ENCODE measurements at places on chromosomes 3 and 15.

DNA sequence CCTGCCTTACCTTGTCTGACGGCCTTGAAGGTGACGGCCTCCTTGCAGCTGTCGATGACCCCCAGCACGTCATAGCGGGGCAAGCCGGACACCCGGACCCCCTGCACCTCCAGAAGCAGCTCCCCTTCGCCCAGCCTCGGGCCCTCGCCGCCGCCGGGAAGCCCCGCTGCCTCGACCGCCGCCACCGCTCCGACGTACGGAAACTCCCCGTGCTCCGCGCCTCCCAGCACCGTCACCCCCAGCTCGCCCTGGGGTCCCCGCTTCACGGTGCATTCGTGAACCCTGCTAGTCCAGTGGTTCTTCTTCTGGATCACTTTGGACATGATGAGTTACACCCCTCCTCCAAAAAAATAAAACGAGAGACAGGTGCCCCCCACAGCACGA is 740 bp downstream of the MAGI1 start:
- no peak for DNase-seq

- DNase-seq: no peak
Measured at GRCh38 chr15:73993211-73993994, 1.1 kb upstream of the PML start.

GRCh38 chr3:154060238-154061000 is 60.8 kb upstream of the ARHGEF26 start:
- DNase-seq: no peak

DNA sequence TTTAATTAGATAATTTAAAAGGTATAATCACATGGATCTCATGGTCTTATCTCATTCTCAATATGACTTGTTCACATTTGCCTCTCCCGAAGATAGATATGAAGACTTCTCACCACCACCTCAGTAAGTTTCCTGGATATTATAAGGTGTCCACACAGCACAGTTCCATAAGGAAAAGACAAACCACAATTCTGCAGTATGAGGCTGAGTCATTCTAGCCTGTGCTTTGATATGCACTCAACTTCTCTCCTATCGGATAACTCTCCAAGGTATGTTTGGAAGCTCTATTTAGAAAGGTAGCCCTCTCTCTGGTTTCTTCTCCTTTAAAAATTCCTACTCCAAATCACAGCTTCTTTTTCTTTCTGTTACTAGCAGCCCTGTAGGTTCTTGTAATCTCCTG is 612.8 kb downstream of the ZPLD1 start:
- no peak for DNase-seq

- DNase-seq: no peak
Measured at GRCh38 chr3:194083637-194084224, 52.2 kb upstream of the HES1 start.

DNA sequence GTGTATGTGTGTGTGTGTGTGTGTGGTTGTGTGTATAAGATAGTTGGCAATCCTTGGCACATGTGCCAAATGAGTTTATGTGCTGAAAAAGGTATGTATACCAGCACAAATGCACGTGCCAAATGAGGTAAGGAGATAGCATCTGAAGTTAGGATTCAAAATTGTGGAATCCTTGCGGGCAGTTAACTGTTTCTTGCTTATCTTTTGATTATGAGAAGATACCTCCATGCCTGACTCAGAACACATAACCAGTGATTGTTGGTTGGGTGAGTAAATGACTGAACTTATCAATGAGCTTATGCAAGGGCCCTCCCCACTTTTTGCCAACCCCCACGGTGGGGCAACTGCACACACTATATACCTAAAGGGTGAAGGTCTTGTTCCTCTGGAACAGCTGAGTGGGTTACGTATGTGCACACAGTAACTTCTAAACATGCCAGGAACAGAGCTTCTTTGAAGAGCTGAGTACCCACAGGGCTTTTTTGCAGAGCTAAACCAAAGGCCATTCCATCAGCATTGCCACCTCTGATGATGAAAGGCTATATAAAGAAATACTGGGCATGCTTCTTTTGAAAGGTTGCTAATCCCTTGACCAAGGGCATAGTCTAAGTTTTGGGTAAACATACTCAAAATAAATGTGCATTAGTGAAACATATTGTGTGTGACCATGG is 60.1 kb downstream of the MEIS2 start:
- no peak for DNase-seq

DNA sequence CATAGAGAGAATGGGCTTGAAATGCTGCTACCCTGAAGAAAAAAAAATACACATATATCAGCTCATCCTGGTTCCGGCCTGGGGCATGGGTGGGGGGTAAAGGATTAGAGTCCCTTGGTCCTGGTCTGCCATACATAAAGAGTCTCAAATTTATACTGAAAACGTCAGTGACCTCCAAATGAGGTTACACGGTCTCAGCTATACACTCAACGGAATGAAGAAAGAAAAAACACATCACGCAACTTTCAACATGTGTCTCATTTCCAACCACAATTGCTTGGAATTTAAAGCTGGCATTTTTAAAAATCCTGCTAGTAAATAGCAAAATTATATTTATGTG is 612.8 kb downstream of the MCTP2 start:
- DNase-seq: no peak

GRCh38 chr3:58463181-58463941 is 28.5 kb upstream of the KCTD6 start:
- DNase-seq: no peak

- no peak for DNase-seq
Measured at GRCh38 chr15:49361370-49361769, 61.7 kb upstream of the FGF7 start.

- DNase-seq: no peak
Measured at GRCh38 chr3:182276512-182276911, 516.8 kb upstream of the ATP11B start.

DNA sequence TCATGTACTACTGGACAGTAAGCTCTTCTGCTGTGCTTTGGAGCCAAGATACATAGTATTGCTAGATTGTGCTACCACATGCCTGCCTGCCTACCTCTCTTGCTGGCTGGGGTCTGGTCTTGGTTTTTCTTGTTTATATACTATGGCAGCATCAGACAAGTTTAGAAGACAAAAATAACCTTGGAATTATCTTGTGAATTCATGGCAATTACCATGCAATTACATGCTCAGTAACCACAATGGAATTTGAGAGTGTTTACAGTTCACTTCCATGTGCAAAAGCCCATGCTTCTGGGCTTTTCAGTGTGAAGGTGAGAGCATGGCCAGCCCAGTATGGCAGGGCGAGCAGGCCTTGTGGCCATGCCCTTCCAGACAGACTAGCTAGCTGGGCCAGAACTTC is 48.0 kb upstream of the C15orf61 start:
- DNase-seq: no peak

DNA sequence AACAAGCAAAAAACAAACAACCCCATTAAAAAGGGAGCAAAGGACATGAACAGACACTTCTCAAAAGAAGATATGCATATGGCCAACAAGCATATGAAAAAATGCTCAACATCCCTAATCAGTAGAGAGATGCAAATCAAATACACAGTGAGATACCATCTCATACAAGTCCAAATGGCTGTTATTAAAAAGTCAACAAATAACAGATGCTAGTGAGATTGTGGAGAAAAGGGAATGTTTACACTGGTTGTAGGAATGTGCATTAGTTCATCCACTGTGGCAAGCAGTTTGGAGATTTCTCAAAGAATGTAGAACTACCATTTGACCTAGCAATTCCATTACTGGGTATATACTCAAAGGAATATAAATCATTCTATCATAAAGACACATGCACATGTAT is 44.5 kb downstream of the RIOX2 start:
- no peak for DNase-seq

DNA sequence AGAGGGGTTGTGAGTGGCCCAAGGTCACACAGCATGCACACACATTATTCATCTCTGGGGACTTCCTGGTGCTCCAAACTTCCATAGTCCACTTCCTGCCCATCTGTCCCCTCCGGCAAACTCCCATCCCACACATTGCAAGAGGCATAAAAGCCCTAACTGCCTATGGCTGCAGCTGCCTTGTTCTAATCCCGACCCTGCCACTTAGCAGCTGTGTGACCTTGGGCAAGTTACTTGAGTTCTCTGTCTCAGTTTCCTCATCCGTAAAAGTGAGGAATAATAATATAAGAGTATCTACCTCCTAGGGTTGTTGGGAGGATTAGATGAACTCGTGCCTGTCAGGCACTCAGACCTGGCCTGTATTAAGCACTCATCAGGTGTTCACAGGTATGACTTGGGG is 84.2 kb downstream of the SMAD6 start:
- no peak for DNase-seq

DNA sequence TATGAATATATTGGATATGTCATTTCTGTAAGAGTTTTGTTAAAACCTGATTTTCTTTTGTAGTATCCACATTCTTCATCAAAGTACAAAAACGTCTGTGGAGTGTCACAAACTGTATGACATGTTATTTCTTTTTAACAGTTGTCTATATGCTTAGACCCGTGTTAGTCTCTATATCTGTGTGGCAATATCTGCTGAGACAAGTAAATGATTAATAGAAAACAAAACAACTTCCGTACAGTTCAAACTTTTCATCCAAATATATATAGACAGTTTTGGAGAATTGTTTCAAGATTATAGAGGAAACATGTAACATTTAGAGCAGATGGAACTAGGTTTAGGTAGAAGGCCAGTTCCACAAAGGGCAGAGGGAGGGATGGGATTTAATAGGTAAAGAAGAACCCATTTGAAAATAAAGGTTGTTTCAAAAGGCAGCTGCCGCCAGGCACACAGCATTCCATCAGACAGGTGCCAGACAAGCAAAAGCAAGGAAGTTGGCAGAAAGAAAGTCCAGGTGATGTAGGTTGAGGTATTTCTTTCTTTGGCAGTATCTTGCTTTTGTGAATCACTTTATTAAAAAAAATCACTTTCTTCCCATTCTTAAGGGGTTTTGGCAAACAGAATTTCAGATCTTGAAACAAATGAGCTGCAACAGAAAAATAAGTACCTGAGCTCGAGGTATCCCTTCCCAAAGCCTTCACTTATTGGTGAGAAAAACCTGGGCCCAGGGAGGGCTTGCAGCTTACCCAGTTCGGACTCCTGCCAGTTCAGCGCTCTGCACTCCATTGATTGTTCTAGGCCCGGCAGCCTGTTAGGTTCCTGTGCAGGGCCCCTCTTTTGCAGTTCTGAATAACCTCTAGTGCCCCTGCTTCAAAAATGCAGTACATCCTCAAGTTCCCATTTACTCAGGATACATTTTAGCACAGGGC is 49.0 kb downstream of the LRRN1 start:
- DNase-seq: no peak

DNA sequence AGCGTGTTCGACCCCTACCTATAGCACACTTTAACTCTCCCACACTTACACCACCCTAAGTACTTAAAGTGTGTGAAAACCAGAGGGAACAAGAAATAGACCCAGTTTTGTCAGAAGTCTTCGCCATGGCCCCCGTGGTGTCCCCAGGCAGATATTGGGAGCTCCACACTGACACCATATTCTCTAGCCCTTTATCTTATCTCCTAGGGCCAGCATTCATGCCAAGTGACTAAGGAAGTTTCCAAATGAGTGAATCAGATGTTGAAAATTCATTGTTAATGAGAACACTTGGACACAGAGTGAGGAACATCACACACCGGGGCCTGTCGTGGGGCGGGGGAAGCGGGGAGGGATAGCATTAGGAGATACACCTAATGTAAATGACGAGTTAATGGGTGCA is 31.8 kb downstream of the P3H2 start:
- DNase-seq: no peak

- no peak for DNase-seq
Measured at GRCh38 chr15:63778800-63779199, 54.9 kb downstream of the HERC1 start.

GRCh38 chr3:146972726-146973125 is 367.6 kb upstream of the PLSCR5 start:
- no peak for DNase-seq

GRCh38 chr3:20842002-20842401 is 656.0 kb upstream of the SGO1 start:
- no peak for DNase-seq

GRCh38 chr3:3305084-3305483 is 125.6 kb upstream of the CRBN start:
- DNase-seq: no peak

DNA sequence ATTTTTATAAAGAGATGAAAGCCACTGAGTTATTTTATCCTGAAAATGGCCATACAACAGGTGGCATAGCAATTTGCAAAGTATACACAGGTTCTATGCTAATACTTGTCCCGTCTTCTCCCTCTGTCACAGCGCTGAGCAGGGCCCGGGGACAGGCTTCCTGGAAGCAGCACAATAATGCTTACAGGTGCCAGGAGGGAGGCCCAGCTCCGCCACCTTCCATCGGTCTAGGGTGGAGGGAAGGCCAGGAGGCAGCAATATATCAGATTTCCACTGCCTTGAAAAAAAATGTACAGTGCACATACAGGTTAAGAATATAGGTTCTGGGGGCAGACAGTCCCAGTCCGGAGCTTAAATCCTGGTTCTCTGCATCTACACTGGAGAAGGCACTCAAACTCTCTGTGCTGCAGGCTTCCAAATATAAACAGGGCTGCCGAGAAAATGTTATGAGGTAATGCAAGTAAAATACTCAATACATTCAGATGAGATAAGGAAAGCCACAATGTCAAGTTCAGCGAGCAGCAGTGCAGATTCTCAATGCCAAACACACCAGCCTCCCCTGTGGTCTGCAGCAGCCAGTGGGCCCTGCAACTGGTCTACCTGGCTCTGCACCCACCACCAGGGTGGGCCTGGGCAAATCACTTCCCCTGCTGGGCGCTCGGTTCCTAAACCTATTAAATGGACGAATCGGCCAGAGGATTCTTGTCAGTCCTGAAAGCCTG is 189.6 kb downstream of the XXYLT1 start:
- no peak for DNase-seq

GRCh38 chr15:84892786-84893307 is 8.4 kb downstream of the SLC28A1 start:
- no peak for DNase-seq

- DNase-seq: no peak
Measured at GRCh38 chr3:160886421-160886820, 130.4 kb downstream of the PPM1L start.

- no peak for DNase-seq
Measured at GRCh38 chr3:67706934-67707333, 52.5 kb upstream of the SUCLG2 start.

DNA sequence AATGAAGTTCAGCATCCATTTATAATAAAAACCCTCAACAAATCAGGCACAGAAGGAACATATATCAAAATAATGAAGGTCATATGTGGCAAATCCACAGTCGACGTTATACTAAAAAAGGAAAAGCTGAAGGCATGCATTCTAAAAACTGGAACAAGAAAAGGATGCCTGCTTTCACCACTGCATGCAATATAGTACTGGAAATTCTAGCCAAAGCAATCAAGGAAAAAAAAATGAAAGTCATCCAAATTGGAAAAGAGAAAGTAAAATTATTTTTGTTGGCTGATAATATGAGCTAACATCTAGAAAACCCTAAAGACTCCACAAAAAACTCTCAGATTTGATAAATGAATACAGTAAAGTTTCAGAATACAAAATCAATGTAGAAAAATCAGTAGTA is 1123.2 kb downstream of the TBL1XR1 start:
- no peak for DNase-seq

DNA sequence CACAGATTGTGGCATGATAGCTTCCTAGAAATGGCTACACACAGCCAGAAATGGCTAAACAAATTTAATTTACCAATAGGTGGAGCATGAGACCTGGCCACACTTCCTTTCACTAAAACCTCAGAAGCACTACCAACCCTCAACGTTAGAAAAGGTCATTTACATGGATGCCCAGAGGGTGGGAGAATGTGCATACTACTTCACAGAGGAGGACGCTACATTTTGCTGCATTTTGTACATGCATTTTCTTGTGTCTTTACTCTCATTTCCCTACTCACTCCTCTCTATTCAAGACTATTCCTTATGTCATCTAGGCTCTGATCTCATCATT is 40.1 kb downstream of the C2CD4B start:
- no peak for DNase-seq
